ENCODE measurements at places on chromosomes 1 and 21.

DNA sequence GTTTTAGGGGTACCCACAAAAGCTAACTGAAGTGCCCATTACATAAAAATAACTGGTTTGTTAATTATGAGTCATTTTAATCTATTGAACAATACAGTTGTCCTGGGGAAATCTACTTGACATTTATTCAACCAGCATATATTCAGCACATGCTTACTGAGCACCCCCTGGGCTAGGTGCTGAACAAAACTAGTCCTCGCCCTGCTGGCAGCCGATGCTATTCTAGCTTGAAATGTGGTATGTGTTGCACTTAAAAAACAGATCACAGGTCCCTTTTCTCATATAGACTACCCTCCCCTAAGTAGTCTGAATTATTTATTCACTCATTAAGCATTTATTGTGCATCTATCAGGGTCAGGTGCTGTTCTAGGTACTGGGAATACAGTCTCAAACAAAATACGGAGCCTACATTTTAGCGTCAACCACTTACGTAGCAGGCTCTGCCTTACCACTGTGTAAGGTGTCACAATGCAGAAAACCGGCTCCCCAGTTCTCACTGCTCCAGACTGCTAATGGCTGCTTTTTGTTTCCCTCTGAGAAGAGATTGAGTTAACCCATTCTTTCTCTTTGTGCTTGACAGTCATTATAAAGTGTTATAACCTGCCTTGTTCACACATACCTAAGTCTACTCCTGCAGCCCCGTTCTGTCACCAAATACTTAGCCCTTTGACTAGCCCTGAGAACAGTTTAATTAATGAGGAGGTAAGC lies 57.1 kb downstream of the ADCY10 start:
- DNase-seq = no peak

DNA sequence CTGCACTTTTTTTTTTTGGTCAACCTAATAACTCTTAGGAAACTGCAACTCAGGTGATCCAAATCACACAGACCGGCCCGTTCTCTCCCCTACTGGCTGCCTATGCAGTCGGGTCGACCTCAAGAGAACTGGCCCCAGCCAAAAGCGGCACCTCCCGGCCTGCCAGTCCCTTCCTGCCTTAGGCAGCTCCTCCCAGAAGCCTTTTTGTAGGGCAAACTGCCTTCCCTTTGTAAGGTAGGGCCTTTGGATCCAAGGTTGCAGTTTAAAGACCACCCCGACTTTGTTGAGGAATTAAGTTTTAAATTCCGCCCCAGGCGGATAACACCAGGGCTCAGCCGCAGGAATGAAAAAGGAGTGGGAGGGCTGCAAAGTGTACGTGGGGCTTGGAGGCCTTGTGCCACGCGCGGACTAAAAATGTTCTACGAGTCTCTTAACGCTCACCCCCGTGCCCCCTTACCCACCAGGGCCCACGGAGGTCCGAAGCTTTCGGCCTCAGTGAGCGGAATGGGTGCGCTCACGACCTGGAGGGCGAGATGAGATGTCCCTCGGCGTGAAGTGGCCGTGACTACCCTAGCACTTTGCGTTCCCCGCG lies 642 bp upstream of the ST3GAL3 start:
- peak; percentile 28 for DNase-seq

DNA sequence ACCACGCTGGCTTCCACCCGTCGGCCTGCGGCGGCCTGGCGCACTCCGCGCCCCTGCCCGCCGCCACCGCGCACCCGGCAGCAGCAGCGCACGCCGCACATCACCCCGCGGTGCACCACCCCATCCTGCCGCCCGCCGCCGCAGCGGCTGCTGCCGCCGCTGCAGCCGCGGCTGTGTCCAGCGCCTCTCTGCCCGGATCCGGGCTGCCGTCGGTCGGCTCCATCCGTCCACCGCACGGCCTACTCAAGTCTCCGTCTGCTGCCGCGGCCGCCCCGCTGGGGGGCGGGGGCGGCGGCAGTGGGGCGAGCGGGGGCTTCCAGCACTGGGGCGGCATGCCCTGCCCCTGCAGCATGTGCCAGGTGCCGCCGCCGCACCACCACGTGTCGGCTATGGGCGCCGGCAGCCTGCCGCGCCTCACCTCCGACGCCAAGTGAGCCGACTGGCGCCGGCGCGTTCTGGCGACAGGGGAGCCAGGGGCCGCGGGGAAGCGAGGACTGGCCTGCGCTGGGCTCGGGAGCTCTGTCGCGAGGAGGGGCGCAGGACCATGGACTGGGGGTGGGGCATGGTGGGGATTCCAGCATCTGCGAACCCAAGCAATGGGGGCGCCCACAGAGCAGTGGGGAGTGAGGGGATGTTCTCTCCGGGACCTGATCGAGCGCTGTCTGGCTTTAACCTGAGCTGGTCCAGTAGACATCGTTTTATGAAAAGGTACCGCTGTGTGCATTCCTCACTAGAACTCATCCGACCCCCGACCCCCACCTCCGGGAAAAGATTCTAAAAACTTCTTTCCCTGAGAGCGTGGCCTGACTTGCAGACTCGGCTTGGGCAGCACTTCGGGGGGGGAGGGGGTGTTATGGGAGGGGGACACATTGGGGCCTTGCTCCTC lies 1.9 kb downstream of the OLIG2 start:
- peak; percentile 47 for DNase-seq

DNA sequence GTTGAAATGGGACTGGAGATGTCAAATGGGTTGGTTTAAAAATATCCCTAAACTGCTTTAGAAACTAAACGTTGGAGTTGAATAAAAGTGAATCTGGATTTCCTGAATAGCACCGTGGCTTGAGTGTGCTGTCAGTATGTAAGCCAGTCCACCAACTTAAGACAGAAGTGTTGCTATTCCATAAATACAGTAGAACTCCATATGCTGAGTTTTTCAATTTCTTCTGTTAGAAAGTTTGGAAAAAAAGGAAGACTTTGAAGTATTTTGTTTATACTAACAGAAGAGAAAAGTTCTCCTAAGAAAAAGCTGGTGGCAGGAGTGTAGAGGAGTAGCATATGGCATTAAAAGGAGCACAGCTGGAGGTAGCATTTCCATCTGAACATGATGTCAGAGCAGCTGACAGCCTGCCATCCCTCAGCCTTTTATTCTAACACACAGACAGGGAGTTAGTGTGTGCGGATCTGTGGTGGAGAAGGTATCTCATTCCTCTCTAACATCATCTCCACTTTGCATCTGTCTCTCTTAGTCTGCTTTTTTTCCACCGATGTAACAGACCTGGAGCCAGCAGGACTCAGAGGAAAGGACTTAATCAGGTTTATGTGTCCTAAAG lies at the start of gene ZBTB18:
Gene ZBTB18 (plus strand): TSS at position 449 of the 610 bp plus-strand sequence. CDS start 149 bp downstream, at position 598.
- DNase-seq = no peak

- DNase-seq = peak; percentile 30
Observed at GRCh38 chr1:171817511-171818265, 23.6 kb upstream of the DNM3 start.

DNA sequence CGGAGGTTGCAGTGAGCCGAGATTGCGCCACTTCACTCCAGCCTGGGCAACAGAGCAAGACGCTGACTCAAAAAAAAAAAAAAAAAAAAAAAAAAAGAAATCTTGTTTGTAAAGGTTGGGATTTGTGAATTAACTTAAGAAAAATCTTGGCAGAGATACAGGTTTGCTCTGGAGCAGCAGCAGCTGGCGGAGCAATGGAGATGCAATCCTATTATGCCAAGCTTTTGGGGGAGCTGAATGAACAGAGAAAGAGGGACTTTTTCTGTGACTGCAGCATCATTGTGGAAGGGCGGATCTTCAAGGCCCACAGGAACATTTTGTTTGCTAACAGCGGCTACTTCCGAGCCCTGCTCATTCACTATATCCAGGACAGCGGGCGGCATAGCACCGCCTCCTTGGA lies 5.6 kb downstream of the ZBTB8B start:
- no peak for DNase-seq

GRCh38 chr1:21124846-21125245 lies 51.9 kb downstream of the EIF4G3 start:
- DNase-seq = no peak

DNA sequence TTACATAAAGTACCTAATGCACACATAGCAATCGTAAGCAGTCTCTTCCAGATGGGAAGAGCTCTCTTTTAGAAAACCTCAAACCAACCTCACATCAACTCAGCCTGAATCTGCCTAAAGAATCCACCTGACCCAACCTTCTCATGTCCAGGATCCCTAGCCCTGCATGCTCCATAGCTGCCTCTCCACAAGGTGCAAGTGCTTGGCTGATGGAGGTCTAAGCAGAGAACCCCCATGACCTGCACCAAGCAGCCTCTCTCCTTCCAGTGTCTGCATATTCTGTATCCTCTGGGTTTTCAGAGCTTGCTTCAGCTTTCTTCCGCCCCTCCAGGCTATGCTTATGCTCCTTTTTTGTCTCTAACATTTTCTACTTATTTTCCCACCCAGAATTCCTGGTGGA lies 2.5 kb downstream of the LY9 start:
- DNase-seq = no peak

GRCh38 chr1:3142236-3142635 lies 73.2 kb downstream of the PRDM16 start:
- DNase-seq = no peak

DNA sequence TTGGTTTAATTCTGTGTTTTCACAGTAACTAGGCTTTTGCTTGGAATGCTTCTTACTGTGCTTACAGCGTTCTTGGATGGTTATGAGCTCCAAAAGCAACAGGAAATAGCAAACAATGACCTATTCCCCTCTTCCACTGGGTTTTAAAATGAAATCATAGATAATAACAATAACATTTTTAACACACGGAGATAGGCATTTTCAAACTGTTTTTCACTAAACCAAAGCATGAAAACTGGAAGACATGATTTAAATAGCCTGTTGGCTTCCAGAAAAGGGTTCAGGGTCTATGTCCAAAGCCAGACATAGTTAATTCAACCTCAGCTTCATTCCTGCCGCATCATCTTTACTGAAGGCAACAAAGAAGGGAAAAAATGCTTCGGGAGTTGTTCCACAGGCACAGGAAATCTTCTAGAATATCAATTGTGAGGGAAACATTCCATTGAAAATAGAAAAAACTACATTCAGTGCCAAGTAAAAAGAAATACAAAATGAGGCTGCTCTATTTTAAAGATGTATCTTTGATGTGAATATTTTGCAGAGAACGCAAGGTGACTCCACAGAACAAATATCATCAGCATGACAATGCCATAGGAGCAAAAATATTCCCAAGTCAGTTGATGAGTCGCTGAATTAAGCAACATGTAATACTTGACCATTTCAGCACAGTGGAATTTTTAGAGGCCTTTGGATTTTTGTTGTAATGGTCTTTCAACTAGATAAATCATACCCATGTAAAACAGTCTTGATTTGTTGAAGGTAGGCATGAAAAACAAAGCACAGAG lies 80.7 kb downstream of the NID1 start:
- no peak for DNase-seq

GRCh38 chr1:6083801-6084446 lies 38.2 kb downstream of the KCNAB2 start:
- DNase-seq = no peak

- DNase-seq = peak; percentile 66
Observed at GRCh38 chr1:207049974-207050391, 1.0 kb downstream of the YOD1 start.

DNA sequence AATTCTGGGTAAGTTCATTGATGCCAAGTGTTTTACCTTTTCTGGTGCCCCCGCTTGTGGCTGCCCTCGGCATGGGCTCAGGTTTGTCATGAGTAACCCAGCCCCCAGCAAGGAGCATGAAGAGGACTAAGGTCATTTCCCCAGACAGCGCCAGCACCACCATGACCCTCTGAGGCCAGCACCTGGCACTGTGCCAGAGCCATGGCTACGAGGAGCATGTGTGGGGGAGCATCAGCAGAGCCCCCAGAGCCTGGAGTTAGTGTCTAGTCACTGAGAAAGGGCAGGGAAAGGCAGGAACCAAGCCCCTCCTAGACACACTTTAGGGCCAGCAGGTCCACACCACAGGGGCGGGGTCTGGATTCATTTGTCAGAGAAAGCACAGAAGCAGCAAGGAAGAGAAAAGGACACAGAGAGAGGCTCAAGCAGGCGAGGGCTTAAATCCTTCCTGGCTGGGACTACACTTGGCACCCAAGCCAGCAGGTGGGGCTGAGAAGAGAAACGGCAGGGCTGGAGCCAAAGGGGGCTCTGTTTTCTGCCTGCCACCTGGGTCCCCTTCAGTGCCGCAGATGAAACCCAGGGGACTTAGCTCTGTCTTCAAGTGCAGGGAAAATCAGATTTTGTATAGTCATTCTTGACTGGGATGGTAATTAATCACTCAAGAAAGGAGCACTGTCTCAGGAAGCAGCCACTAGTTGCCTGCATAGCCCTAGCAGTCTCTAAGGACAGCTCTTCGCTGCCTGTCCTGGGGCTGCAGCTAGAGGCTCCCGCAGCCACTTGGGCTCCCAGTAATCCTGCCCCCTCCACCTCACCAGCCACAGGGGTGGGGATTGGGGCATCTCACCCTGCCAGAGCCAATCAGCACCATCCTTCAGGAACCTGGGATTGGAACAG lies 79.6 kb upstream of the ZC3H12A start:
- DNase-seq = no peak

GRCh38 chr1:198880818-198881597 lies 242.2 kb downstream of the PTPRC start:
- DNase-seq = peak; percentile 1

DNA sequence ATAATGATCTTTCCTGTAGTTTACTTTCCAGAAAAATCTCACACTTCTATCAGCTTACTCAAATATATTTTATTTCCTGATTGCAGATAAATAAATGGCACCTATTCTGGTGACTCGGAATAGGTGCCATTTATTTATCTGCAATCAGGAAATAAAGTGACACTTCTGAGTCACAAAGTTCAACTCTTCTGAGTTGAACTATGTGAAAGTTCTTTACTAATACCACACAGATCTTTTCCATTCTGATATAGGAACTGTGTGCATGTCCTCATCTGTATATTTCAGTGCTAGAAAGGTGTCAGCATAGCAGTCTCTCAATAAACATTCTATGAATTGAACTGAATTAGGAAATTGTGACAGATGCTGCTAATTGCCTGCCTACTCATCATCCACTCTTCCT lies 4.9 kb upstream of the VCAM1 start:
- DNase-seq = no peak

- peak; percentile 75 for DNase-seq
Observed at GRCh38 chr1:204480515-204480914, 14.1 kb downstream of the PIK3C2B start.

GRCh38 chr21:46326110-46326703 lies 2.3 kb downstream of the PCNT start:
- DNase-seq = peak; percentile 24

DNA sequence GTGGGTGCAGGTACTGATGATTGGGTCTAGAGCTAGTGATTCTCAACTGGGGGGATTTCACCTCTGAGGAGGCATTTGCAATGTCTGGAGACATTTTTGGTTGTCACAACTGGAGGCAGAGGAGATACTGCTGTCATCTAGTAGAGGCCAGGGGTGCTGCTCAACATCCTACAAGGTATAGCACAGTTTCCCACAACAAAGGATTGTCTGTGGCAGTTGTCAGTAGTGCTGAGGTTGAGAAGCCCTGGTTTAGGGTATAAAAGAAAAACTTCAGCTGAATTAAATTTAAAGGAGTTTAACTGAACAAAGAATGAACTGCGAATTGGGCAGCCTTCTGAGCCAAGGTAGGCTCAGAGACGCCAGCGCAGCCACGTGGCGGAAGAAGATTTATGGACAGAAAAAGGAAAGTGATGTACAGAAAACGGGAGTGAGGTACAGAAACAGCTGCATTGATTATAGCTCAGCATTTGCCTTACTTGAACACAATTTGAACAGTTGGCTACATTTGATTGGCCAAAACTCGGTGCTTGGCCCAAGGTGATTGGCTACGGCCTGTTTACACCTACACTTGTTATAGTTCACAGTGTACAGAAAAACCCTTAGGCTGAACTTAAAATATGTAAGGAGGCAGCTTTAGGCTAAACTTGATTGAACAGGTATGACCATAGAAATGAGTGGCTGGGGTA lies 40.4 kb downstream of the MPZL1 start:
- no peak for DNase-seq

- no peak for DNase-seq
Observed at GRCh38 chr1:151799179-151800022, 5.8 kb downstream of the LINGO4 start.

- no peak for DNase-seq
Observed at GRCh38 chr1:77584884-77585283, 97.6 kb downstream of the ZZZ3 start.

Measured in GM13976 (cell line).